ENCODE measurements at places on chromosomes 3 and 15. TPM values are rescaled to one million over a fixed set of nuclear protein-coding genes. Genes with fewer than 3 reads are reported as not detected.

The GOLGA8J gene
- total RNA-seq: not detected

The MYRIP gene
- 7.0 TPM for total RNA-seq

- no peak for DNase-seq
- no peaks in the 10 kb centered on the region for H3K36me3 ChIP-seq
- no peak overlapping the region for H3K27ac ChIP-seq
- H3K27me3 ChIP-seq: no peaks in the 10 kb centered on the region
These were observed 296.5 kb downstream of the ZIC1 start for GRCh38 chr3:147705651-147706051.

The FBXO40 gene
- total RNA-seq: 0.22 TPM

- H3K36me3 ChIP-seq: no peaks in the 10 kb centered on the region
- H3K4me1 ChIP-seq: no peaks in the 10 kb centered on the region
- H3K4me3 ChIP-seq: no peak overlapping the region
- DNase-seq: no peak
These were observed 42.2 kb upstream of the ROBO2 start for GRCh38 chr3:76997733-76998132.

DNA sequence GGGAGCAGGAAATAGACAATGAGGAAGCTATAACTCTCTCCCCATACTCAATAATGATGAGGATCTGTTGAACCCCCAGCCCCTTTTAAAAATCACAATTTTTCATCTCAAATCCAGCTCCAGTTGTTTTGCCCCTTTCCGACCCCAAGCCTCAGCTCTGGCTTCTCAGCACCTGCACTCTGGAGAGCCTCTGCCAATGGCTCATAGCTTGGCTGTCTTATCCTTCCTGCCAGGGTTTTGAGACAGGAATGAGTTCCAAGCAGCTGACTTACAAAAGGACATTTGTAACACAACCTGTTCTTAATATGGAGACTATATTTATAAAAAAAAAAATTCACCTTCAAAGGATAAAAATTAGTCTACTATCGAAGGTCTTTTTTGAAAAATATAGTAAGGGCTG is 105.9 kb upstream of the NEDD4 start:
- no peaks in the 10 kb centered on the region for H3K4me1 ChIP-seq
- H3K4me3 ChIP-seq: no peak overlapping the region
- no peaks in the 10 kb centered on the region for H3K36me3 ChIP-seq
- DNase-seq: no peak
- no peak overlapping the region for H3K27ac ChIP-seq

- H3K4me1 ChIP-seq: peaks cover 20% of the 10 kb centered on the region
- peak overlapping the region; percentile 21 for H3K4me3 ChIP-seq
- H3K27me3 ChIP-seq: no peaks in the 10 kb centered on the region
- DNase-seq: no peak
These were observed 112.8 kb downstream of the LPP start for GRCh38 chr3:188266562-188267274.

DNA sequence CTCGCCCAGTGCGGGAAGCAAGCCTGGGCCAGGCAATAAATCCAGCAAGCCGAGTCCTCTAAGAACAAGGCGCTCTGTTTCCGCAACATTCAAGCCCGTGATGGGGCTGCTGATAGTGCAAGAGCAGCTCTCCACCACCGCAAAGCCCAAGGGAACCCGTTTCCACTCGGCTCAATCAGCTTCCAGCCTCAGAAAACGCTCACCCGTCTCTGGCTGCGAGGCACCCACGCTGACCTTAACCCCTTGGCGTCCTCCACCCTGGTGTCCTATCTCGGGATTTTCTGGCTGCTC is 17.8 kb downstream of the SPATA12 start:
- H3K4me3 ChIP-seq: peak overlapping the region; percentile 64
- H3K27ac ChIP-seq: no peak overlapping the region
- H3K27me3 ChIP-seq: no peaks in the 10 kb centered on the region

The ANKUB1 gene
- total RNA-seq: not detected

The LTK gene
- 0.30 TPM for total RNA-seq

All from ovary (tissue), 10 donors.